Activated CD4-positive, alpha-beta T cell treated with anti-CD3 and anti-CD28 coated beads, Interleukin-2, amount 10 ng/mL, durations not matched to agents 24 days and 14 days (primary cell): ENCODE measurements at places on chromosomes 2 and 18. TPM values are rescaled to one million over a fixed set of nuclear protein-coding genes. Genes with fewer than 3 reads are reported as not detected.

DNA sequence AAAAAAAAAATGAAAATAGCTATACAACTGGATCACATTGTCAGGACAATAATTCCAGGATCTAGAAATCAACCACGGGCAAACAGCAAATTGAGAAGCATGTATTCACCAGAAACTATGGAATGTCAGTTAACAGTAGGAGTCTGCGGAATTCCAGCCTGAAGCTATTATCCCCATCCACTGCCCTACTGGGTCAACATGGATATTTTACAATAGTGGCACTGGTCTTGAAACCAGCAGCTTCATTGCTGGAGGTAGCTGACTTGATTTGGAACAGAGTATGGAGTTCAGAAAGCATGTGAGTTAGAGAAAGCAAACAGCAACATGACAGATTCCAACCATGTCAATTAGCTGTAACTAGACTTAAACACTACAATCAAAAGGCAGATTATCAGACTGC is 55.7 kb upstream of the PDE1A start:
- no peak overlapping the region for H3K4me3 ChIP-seq
- H3K36me3 ChIP-seq = no peaks in the 10 kb centered on the region
- no peaks in the 10 kb centered on the region for H3K27me3 ChIP-seq
- no peaks in the 10 kb centered on the region for H3K4me1 ChIP-seq
- no peak for DNase-seq

DNA sequence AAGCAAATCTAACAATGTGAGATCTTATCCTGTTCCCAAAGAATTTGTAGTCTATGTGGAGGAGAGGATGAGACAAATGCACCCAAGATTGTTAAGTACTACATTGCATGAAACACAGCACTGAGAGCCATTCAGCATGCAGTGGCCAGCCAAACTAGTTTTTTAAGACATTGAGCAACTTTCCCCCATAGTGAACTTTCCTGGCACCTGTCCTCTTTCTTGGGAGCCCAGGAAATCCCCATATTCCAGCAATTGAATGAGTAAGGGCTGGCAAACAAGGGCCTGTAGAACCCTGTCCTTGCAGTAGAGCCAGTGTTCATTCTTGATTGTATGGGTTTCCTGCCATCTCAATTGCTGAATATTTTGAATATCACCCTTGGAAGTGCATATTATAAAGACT is 58.8 kb upstream of the FIGN start:
- H3K36me3 ChIP-seq = no peaks in the 10 kb centered on the region
- DNase-seq = no peak

MFSD2B gene
- total RNA-seq = 0.14 TPM in 1 of 2 replicates, not detected in the other

DNA sequence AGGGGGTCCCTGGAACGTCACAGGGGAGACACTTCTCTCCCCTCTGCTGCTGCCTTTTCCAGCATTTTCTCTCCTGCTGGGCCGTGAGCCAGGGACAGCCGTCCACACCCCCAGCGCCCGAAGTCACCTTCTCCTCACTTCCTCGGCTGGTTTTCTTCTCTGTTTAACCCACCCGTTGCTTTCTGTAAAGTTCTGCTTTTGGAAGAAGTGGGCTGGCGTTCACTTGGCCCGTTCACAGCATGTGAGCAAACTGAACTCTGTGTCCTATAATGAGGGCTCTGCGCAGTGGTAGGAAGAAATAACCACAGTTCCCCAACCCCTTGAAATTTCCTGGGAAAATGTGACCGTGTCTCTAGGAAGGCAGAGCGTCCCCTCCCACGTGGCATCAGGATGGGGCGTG is 187.0 kb upstream of the HDAC4 start:
- H3K27me3 ChIP-seq = no peaks in the 10 kb centered on the region
- no peaks in the 10 kb centered on the region for H3K4me1 ChIP-seq
- no peaks in the 10 kb centered on the region for H3K36me3 ChIP-seq
- H3K27ac ChIP-seq = no peak overlapping the region
- H3K4me3 ChIP-seq = no peak overlapping the region
- no peak for DNase-seq

DNA sequence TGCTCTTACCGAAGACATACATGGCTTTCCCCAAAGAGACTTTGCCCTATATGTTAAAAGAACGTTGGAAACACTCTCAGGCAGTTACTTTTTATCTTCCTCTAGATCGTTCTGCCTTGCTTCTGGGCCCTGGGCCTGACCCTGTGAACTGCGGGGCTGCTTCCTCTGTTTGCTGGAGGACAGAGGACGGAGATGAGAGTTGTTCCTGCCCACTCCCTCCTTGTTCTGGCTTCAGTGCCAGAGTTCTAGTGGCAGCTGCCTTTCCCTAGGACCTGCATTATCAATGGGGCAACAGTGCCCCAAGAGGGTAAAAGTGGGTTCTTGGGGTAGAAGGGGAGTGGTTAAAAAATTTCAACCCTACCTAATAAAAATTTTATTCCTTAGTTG is 6.5 kb upstream of the FN1 start:
- no peak overlapping the region for H3K4me3 ChIP-seq
- H3K27me3 ChIP-seq = peaks cover 50% of the 10 kb centered on the region
- no peak for DNase-seq
- H3K4me1 ChIP-seq = no peaks in the 10 kb centered on the region
- H3K36me3 ChIP-seq = no peaks in the 10 kb centered on the region
- H3K27ac ChIP-seq = no peak overlapping the region

DHRS9 gene
- total RNA-seq = 4.5 and 5.2 TPM in 2 replicates

GRCh38 chr18:44298566-44298965 is 382.1 kb upstream of the SETBP1 start:
- no peak for DNase-seq
- no peak overlapping the region for H3K4me3 ChIP-seq
- H3K27me3 ChIP-seq = no peaks in the 10 kb centered on the region
- H3K36me3 ChIP-seq = no peaks in the 10 kb centered on the region

- H3K27ac ChIP-seq = no peak overlapping the region
- no peaks in the 10 kb centered on the region for H3K4me1 ChIP-seq
- H3K4me3 ChIP-seq = no peak overlapping the region
Observed at GRCh38 chr2:204360218-204361007, 184.9 kb upstream of the PARD3B start.

- peak overlapping the region; percentile 88 for H3K4me3 ChIP-seq
- peaks cover 66% of the 10 kb centered on the region for H3K27me3 ChIP-seq
- no peak overlapping the region for H3K27ac ChIP-seq
- H3K36me3 ChIP-seq = peaks cover 3% of the 10 kb centered on the region
Observed at GRCh38 chr18:26657631-26658581, 109.6 kb upstream of the KCTD1 start.

- no peak for DNase-seq
- H3K27ac ChIP-seq = no peak overlapping the region
- H3K4me3 ChIP-seq = no peak overlapping the region
- no peaks in the 10 kb centered on the region for H3K27me3 ChIP-seq
Observed at GRCh38 chr18:55224086-55224625, 264.9 kb upstream of the CCDC68 start.

SLC4A3 gene
- 0.12 TPM in 1 of 2 replicates, not detected in the other for total RNA-seq

GRCh38 chr2:177906041-177906718 is 166.4 kb downstream of the PDE11A start:
- peaks cover 5% of the 10 kb centered on the region for H3K27me3 ChIP-seq
- H3K4me3 ChIP-seq = peak overlapping the region; percentile 10
- peak; percentile 91 for DNase-seq
- peaks cover 6% of the 10 kb centered on the region for H3K4me1 ChIP-seq
- H3K36me3 ChIP-seq = no peaks in the 10 kb centered on the region

DNA sequence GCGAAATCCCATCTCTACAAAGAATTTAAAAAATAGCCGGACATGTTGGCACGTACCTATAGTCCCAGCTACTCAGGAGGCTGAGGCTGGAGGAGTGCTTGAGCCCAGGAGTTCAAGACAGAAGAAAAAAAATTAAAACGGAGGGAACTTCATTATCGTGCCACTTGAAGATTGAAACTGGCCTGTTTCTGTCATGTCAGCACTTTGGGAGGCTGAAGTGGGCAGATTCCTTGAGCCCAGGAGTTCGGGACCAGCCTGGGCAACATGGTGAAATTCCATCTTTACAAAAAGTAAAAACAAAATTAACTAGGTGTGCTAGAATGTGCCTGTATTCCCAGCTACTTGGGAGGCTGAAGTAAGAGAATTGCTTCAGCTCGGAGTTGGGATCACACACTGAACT is 3.0 kb upstream of the TEX44 start:
- peaks cover 7% of the 10 kb centered on the region for H3K27me3 ChIP-seq
- no peak overlapping the region for H3K27ac ChIP-seq
- no peak overlapping the region for H3K4me3 ChIP-seq
- H3K36me3 ChIP-seq = no peaks in the 10 kb centered on the region
- DNase-seq = no peak

- H3K4me1 ChIP-seq = peaks cover 2% of the 10 kb centered on the region
- peaks cover 2% of the 10 kb centered on the region for H3K27me3 ChIP-seq
- DNase-seq = no peak
- peaks cover 12% of the 10 kb centered on the region for H3K36me3 ChIP-seq
Observed at GRCh38 chr2:144390424-144391020, 129.4 kb downstream of the ZEB2 start.
